ENCODE measurements at places on chromosomes 12 and 14. TPM values are rescaled to one million over a fixed set of nuclear protein-coding genes. Genes with fewer than 3 reads are reported as not detected.
A peak's percentile ranks its signal among the peaks of the same experiment; 100 is the strongest.

DNA sequence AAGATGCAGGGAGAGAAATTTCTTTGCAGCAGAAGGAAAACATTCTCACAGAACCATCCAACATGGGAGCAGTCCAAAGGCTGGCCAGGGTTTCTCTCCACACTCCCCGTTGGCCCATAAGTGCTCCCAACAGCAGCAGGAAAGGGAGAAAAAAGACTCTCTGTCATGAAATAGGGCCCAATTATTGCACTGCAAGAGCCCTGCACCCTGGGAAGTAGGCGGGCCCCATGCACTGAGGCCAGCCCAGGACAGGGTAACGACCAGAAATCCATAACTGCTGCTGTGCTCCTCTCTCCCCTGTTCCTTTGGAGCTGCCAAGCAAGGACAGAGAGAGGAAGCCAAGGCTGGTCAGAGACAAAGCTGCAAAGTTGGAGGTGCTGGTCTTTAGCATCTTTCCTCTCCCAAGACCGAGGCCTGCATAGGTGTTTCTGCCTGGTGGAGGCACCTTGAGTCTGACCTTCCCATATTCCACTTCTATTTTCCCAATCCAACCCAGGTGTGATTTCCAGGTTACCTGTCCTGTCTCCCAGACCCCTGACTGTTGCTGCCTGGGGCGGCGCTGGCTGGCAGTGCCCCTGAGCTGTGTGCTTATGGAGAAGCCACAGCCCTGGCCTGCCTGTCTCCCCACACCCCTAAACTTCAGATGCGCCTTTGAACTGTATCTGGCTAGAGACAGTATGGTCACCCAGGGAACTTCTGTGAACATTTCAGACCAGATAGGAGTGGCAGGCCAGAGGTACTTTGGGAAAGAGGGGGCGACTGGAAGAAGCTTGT, 6.8 kb downstream of the GALNT16 start:
- H3K4me1 ChIP-seq, result peaks cover 22% of the 10 kb centered on the region
- no peak overlapping the region for H3K27ac ChIP-seq
- H3K36me3 ChIP-seq, result no peaks in the 10 kb centered on the region
- no peak for DNase-seq

GRCh38 chr12:13211859-13212664, 15.5 kb downstream of the EMP1 start:
- H3K36me3 ChIP-seq, result no peaks in the 10 kb centered on the region
- H3K27me3 ChIP-seq, result no peaks in the 10 kb centered on the region
- DNase-seq, result peak; percentile 79
- peak overlapping the region; percentile 17 for H3K27ac ChIP-seq
- peaks cover 9% of the 10 kb centered on the region for H3K4me1 ChIP-seq
- no peak overlapping the region for H3K4me3 ChIP-seq

- no peaks in the 10 kb centered on the region for H3K27me3 ChIP-seq
- no peak overlapping the region for H3K27ac ChIP-seq
- H3K4me3 ChIP-seq, result no peak overlapping the region
- H3K36me3 ChIP-seq, result peaks cover 4% of the 10 kb centered on the region
- DNase-seq, result no peak
- no peaks in the 10 kb centered on the region for H3K4me1 ChIP-seq
These were observed 112.6 kb downstream of the PRIMA1 start for GRCh38 chr14:93675651-93676050.

DNA sequence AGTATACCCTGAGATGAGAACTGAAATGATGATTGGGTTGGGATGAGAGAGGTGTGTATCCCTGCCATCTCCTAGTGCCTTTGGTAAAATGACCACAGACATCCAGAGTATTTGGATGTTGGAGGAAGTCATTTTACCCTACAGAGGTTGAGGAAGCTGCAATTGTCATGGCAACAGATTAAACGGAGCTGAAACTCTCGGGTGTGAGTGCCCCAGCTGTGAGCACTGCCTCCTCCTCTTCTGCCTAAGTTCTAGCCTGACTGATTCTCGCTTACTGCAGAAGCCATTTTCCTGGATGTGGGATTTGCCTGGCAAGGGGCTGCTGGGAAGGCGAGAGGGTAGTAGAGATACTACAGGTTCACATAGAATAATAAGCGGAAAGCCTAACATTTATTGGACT, 10.3 kb upstream of the PPP4R4 start:
- peaks cover 22% of the 10 kb centered on the region for H3K4me1 ChIP-seq
- no peak for DNase-seq
- H3K4me3 ChIP-seq, result no peak overlapping the region
- no peaks in the 10 kb centered on the region for H3K27me3 ChIP-seq
- H3K36me3 ChIP-seq, result no peaks in the 10 kb centered on the region
- no peak overlapping the region for H3K27ac ChIP-seq

- no peaks in the 10 kb centered on the region for H3K36me3 ChIP-seq
- H3K4me3 ChIP-seq, result no peak overlapping the region
- peaks cover 15% of the 10 kb centered on the region for H3K4me1 ChIP-seq
- H3K27me3 ChIP-seq, result no peaks in the 10 kb centered on the region
- no peak for DNase-seq
These were observed 56.4 kb upstream of the RNU6-8 start for GRCh38 chr14:32259368-32260013.

- no peaks in the 10 kb centered on the region for H3K4me1 ChIP-seq
- H3K4me3 ChIP-seq, result no peak overlapping the region
These were observed 231.2 kb downstream of the ETNK1 start for GRCh38 chr12:22856178-22856577.

- no peaks in the 10 kb centered on the region for H3K36me3 ChIP-seq
- DNase-seq, result no peak
- no peaks in the 10 kb centered on the region for H3K27me3 ChIP-seq
- no peaks in the 10 kb centered on the region for H3K4me1 ChIP-seq
These were observed 2.4 kb upstream of the SERPINA4 start for GRCh38 chr14:94558842-94559241.

DNA sequence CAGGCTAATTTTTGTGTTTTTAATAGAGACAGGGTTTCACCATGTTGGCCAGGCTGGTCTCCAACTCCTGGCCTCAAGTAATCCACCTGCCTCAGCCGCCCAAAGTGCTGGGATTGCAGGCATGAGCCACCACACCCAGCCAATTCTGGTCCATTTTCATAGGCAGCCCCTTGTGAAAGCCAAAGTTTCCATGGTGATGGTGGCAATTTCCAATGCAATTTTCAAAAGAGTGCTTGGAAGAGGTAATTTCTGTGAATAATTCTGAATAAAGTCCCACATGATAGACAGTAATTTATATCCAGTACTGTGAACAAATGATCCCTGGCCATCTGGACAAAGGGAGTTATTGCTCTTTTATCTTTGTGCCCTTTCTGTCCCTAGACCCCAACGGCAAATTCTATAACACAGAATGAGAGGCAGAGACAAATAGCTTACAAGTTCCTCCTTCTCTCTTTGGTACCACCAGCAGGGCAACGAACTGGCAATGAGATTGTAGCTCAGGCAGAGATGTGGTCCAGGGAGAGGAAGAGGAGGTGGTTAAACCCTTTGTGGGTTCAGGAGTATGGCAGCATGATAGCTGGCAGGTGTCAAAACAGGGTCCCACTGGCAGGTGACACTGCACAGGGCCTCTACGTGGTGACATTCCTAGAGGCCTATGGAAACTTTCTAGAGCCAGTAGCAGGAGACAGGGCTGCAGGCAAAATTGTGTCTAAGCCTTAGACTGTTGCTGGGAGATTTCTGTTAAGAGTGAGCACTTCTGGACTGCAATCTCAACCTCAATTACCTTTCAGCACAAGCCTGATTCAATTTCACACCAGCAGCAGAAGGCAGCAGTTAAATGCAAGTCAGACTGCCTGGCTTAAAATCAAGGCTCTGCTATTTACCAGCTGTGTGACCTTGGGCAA, 46.5 kb downstream of the NT5DC3 start:
- H3K27ac ChIP-seq, result no peak overlapping the region
- no peak overlapping the region for H3K4me3 ChIP-seq
- peaks cover 15% of the 10 kb centered on the region for H3K36me3 ChIP-seq
- DNase-seq, result no peak

GRCh38 chr12:5197656-5198055, 154.0 kb downstream of the KCNA5 start:
- no peaks in the 10 kb centered on the region for H3K36me3 ChIP-seq
- no peak for DNase-seq
- H3K4me1 ChIP-seq, result peaks cover 8% of the 10 kb centered on the region
- H3K4me3 ChIP-seq, result no peak overlapping the region
- H3K27me3 ChIP-seq, result no peaks in the 10 kb centered on the region
- no peak overlapping the region for H3K27ac ChIP-seq

- no peak for DNase-seq
- H3K4me1 ChIP-seq, result no peaks in the 10 kb centered on the region
- no peak overlapping the region for H3K4me3 ChIP-seq
- no peaks in the 10 kb centered on the region for H3K27me3 ChIP-seq
These were observed 174.6 kb downstream of the STXBP6 start for GRCh38 chr14:24875203-24875838.

DNA sequence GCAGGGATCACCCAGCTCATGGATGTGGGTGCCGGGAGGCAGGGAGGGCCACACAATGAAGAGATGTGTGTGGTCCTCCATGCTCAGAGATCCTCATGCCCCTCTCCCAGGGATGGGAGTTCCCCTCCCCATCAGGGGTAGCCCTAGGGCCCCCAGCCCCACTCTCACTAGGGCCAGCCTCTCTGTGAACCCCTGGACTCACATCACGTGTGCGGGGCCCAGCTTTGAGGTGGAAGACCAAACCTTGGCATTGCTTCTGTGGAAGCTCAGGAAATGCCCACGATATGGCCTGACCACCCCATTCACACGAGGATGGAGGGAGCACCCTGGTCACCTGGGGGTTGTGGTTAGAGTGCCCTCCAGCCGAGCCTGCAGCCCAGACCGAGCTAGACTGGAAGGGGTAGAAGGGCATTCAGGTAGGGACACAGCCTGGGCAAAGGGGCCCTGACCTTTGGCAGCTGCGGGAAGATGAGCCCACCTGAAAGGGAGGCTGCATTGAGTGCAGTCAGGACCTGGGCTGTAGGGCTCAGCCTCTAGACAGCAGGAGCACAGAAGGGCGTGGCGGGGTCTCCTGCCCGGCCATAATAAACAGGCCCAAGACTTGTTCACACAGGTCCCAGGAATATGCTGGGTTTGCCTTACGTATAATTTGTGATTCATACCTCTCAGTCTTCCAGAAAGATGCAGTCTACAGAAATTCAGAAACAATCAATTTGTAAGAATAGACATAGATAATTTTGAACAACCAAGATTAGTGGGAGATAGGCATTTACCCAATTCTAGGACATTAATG, 34.8 kb upstream of the RCOR1 start:
- H3K27ac ChIP-seq, result no peak overlapping the region
- H3K36me3 ChIP-seq, result no peaks in the 10 kb centered on the region
- no peak overlapping the region for H3K4me3 ChIP-seq
- H3K27me3 ChIP-seq, result no peaks in the 10 kb centered on the region

DNA sequence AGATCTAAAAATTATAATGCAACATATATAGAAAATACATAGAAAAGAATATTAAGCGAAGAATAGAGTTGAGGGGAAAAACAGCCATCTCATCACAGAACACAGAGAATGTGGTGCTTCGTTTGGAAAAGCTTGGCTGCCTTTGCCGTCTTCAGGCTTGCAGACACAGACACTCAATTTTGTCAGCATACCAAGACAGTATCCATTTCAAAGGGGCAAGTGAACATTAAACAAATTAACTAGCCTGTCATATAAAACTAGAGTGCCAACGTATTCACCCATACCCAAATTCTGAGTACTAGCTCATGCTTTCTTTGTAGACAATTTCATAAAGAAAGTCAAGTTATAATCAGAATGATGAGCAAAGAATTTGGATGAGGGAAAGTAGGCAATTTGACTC, 40.5 kb downstream of the DMAC2L start:
- no peak for DNase-seq
- H3K36me3 ChIP-seq, result no peaks in the 10 kb centered on the region
- H3K4me3 ChIP-seq, result no peak overlapping the region
- H3K4me1 ChIP-seq, result no peaks in the 10 kb centered on the region

DNA sequence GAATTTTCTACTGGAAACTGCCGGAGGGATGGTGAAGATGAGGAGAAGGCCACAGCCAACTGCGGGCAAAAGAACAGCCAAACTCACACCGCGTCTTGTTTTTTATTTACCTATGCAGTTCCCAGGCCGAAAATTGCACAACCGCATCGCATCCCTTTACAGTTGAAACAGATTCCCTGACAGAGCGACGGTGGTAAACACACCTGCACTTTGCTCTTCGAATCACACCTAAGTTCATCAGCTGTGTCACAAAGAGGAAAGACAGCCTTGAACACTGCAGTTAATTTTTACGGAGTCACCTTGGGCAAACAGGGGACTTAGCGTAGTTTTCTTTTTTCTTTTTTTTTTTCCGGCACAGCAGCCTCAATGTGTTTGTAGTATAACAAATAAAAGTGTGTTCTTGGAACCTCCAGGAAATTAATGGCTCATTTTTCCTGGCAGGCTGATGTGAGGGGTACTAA, 272.0 kb upstream of the DIO3 start:
- no peak for DNase-seq
- no peaks in the 10 kb centered on the region for H3K36me3 ChIP-seq
- peaks cover 12% of the 10 kb centered on the region for H3K4me1 ChIP-seq
- H3K4me3 ChIP-seq, result no peak overlapping the region
- no peaks in the 10 kb centered on the region for H3K27me3 ChIP-seq
- no peak overlapping the region for H3K27ac ChIP-seq

- no peaks in the 10 kb centered on the region for H3K27me3 ChIP-seq
- no peak overlapping the region for H3K4me3 ChIP-seq
- no peak for DNase-seq
- no peak overlapping the region for H3K27ac ChIP-seq
- H3K36me3 ChIP-seq, result no peaks in the 10 kb centered on the region
These were observed 20.2 kb downstream of the RERG start for GRCh38 chr12:15201056-15201455.

GRCh38 chr12:120652656-120653435, 12.4 kb downstream of the CABP1 start:
- no peak overlapping the region for H3K27ac ChIP-seq
- H3K36me3 ChIP-seq, result peaks cover 12% of the 10 kb centered on the region
- H3K4me3 ChIP-seq, result no peak overlapping the region
- H3K27me3 ChIP-seq, result peaks cover 10% of the 10 kb centered on the region

- no peak overlapping the region for H3K27ac ChIP-seq
- no peak overlapping the region for H3K4me3 ChIP-seq
- peaks cover 9% of the 10 kb centered on the region for H3K4me1 ChIP-seq
- no peaks in the 10 kb centered on the region for H3K27me3 ChIP-seq
- DNase-seq, result no peak
These were observed 19.0 kb downstream of the CORO1C start for GRCh38 chr12:108712165-108712924.

DNA sequence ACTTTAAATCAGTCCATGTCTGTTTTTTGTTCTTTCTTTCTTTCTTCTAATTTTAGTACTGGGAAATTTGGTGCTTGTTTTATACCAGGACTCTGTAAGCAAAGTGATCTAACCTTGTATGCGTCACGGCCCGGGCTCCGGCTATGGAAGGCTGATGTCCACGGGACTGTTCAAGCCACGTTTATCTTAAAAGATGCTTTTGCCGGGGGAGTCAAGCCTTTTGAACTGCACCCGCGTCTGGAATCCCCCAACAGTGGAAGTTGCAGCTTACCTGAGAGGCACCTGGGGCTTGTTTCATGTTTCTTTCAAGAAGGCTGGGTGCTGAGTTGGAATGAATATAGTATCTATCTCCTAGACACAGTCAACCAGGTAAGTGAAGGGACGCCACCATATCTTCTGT, 62.2 kb downstream of the TECPR2 start:
- no peaks in the 10 kb centered on the region for H3K27me3 ChIP-seq
- peaks cover 39% of the 10 kb centered on the region for H3K36me3 ChIP-seq
- no peak overlapping the region for H3K4me3 ChIP-seq
- no peak for DNase-seq
- no peak overlapping the region for H3K27ac ChIP-seq

The AQP6 gene
- 2.1 TPM for total RNA-seq

The C12orf50 gene
- not detected for total RNA-seq

The COX8C gene
- total RNA-seq, result not detected

The PTCSC3 gene
- not detected for total RNA-seq

The CDKN1B gene
- total RNA-seq, result 90.6 TPM

The HSPB8 gene
- total RNA-seq, result 14.8 TPM

The MMP14 gene
- total RNA-seq, result 67.0 TPM

The FLVCR2 gene
- 14.0 TPM for total RNA-seq

The ST8SIA1 gene
- 38.6 TPM for total RNA-seq

Measured in spinal cord (tissue), 10 donors.